ENCODE measurements at places on chromosomes 1 and 21. TPM values are rescaled to one million over a fixed set of nuclear protein-coding genes. Genes with fewer than 3 reads are reported as not detected.

DNA sequence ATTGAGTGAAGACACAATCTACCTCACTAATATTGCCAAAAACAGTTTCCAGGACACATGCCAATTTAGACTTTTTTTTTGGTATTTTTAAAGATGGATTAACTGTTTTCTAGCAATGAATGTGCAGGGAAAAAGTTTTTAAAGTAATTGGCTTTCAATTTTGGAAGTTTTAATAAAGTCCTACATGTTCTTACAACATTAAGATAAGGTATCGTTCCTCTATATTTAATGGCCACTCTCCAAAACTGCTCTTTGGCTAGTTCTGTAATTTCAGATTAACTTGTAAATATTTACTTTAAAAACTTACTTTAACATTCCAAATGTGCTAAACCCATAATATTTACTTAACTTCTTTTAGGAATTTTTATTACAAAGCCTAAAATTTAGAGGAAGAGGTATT is 1332.2 kb upstream of the PRMT6 start:
- DNase-seq: no peak

GRCh38 chr1:161084597-161084988 is 4.8 kb downstream of the NECTIN4 start:
- DNase-seq: no peak

DNA sequence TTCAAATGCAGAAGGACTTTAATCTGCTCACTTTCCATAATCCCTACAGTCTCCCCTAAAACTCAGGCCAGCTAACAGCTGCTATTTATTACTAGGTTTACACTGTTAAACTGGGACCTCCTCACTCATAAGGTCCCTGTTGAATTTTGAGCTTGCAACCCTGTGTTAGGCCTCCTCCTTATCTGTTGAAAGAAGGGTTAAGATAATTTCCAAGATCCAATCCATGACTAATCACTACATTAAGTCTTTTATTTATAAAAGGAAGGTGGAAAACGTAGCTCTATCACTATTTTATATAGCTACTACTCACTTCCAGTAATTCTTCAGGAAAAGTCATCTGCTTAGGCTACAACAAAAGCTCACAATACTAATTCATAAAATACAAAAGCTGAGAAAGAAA is 79.5 kb downstream of the EVI5 start:
- DNase-seq: no peak

DNA sequence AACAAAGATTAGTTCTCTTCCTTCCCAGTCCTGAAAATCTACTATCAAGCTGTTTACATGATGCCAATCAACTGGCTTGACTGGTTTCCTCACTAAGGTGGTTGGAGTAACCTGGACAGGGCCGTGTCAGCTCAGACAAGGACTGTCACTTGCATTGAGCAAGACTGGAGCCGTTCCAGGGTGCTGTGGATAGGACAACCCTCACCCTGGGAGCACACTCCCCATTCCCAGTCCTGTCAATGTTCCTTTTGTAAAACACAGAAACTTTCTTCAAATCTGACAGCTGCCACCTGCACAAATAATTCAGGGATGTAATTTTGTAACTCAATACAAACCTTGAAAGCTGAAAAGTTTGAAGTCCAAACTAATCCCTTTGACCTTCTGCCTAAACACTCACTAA is 31.4 kb downstream of the PLPP3 start:
- no peak for DNase-seq

- no peak for DNase-seq
Measured at GRCh38 chr21:46661211-46661625, 25.7 kb downstream of the PRMT2 start.

DNA sequence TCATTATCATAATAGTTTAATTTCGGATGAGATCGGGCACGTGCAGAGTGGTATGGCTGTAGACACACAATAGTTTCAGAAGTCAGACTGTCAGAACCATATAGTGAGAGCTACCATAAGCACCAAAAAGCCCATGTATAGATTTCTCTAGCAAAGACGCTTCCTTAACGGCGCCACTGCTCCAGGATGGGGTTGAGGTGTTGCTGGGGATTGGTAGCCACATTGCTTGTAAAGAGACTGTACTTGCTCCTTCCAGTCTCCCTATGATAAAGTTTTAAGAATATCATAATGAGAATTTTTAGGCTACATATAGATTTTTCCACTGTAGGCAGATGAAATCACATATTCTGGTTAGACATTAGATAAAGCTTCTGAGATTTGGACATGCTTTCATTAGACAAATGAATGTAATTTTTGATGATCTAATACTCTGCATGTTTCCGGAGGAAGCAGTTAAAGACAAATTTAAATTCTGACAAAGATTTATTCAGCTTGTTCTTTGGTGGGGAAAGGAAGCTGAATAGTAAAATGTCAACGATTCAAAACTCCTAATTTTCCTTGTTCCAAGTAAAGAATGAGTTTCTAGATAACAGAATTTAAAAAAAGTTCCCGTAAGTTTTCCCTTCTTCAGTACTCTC is 77.7 kb downstream of the MAP3K7CL start:
- no peak for DNase-seq

DNA sequence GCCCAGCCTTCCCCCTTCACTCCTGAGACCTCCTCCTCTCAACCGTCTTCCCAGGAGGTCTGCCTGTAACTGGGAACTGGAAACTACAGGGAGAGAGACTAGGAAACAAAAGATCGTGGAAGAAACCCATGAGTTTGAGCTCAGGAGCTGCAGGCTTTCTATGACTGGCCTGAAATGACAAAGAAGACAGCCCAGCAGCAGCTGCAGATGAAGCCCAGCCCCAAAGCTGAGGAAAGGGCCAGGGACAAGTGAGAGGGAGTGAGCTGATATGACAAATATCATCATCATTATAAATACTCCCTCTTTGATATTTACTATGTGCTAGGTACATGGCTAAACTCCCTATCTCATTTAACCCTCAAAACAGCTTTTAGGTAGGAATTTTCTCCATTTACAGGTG is 142.6 kb upstream of the CTTNBP2NL start:
- DNase-seq: no peak

BGLAP gene
- 0.67 TPM for total RNA-seq

SLC6A9 gene
- total RNA-seq: 9.2 TPM

PRR9 gene
- total RNA-seq: not detected
